ENCODE measurements at places on chromosomes 3 and 15.

- DNase-seq = no peak
Observed at GRCh38 chr3:135017003-135017893, 222.2 kb downstream of the EPHB1 start.

GRCh38 chr15:100394736-100395440, 53.1 kb upstream of the ADAMTS17 start:
- no peak for DNase-seq

- no peak for DNase-seq
Observed at GRCh38 chr15:96728591-96728990, 398.1 kb downstream of the NR2F2 start.

- no peak for DNase-seq
Observed at GRCh38 chr3:141150081-141150830, 81.4 kb upstream of the PXYLP1 start.

- DNase-seq = no peak
Observed at GRCh38 chr3:149115114-149115513, 14.3 kb upstream of the HPS3 start.

GRCh38 chr3:29312395-29312794, 31.5 kb downstream of the RBMS3 start:
- no peak for DNase-seq

DNA sequence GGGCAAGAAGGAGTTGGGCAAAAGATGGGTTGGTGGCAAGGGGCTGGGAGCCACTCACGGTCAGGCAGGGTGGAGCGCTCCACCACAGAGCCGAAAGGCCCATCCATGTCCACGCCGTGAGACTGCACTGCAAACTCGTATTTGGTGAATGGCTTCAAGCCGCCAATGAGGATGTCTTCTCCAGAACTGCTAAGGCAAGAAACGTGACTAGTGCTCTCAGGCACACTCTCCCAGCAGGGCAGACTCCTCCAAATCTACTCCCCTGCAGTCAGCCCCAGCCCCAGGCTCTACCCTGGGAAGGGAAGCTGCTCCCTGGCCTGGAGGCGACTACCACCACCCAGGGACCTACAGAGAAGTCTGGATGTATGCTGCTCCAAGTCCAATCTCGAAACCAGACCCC, 11.4 kb upstream of the IGDCC3 start:
- DNase-seq = no peak

DNA sequence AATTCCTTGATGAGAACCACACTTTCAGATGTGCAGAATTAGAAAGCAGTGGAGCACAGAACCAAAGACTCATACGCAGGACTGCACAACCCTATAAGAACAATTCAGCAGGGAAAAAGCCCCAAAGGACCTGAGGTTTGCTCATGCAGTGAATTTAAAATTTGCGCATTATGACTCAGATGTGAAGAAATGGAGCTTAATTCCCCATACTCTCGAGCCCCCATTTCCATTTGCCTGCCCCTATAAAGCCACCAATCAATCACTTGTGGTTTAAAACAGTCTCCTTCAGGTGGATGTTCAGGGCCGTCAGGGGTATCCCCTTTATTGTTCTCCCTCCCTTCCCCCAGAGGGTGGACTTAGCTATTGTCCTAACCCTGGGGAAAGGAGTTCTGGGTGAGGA, 221.2 kb downstream of the IGSF11 start:
- no peak for DNase-seq

DNA sequence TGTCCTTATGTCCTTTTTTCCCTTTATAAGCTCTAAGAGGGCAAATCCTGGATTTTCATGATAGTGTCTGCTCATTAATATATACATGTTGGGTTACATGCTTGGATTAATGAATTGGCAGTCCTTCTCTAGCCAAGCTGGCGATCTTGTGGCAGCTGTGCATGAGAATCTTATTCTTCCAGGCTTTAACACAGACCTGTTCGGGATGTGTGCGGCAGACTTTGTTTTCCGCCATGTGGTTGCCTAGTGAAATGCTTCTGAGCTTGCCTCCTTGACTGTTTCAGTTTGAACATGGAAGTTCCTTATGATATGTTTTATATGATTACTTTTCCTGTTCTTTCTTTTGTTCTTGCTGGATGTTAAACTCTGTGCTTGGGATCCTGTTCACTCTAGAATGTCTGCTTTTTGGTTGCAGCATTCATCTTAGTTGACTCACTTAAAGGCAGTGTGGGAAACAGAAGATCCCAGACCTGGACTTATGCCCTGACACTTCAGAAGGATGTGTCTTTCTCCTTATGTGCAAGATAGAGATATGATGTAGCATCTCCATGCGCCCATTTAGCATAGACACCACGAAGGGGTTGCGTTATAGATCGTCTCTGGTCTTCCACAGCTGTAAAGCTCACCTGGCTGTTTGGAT, 7.2 kb downstream of the CHCHD6 start:
- DNase-seq = peak; percentile 5

DNA sequence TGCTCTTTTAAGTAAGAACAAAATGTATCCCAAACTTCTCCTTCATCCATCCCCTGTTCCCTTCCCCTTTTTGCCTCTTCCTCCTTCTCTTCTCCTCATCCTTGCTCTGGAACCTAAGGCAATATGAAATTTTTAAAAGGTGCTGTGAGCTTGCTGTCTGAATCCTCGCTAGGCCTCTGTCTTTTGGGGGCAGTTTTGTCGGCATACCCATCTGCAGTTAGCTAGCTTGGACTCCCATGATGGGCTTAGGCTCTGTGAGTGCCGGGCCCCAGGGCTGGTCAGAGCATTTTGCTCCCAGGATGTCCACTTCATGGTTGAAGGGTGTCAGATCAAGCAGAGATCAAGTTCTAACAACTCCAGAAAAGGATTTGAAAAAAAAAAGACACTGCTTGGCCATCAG, 18.6 kb downstream of the ZIC1 start:
- DNase-seq = no peak

GRCh38 chr15:87144775-87145174, 1065.1 kb downstream of the AGBL1 start:
- no peak for DNase-seq

- no peak for DNase-seq
Observed at GRCh38 chr3:140974900-140975299, 33.3 kb downstream of the SLC25A36 start.

DNA sequence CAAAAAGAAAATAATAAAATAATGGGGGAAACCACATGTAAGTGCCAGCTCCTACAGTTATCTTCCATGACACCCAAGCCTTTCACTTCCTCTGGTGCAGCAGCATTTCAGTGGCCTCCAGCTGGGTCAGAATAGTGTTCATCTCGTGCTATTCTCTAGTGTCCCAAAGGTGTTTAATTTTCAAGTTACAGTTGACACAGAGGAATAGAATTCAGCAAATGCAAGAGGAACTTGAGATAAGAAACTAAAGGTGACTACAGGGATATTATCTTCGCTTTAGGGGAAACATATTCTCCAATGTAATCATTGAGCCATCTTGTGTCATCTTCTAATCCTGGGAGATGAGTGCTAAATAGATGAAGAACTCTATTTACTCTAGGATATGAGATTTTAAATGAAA, 212.8 kb downstream of the EPHA3 start:
- no peak for DNase-seq

GRCh38 chr3:192364316-192364715, 363.0 kb downstream of the FGF12 start:
- DNase-seq = no peak

GRCh38 chr15:74505837-74506514, 35.0 kb upstream of the ARID3B start:
- DNase-seq = no peak

DNA sequence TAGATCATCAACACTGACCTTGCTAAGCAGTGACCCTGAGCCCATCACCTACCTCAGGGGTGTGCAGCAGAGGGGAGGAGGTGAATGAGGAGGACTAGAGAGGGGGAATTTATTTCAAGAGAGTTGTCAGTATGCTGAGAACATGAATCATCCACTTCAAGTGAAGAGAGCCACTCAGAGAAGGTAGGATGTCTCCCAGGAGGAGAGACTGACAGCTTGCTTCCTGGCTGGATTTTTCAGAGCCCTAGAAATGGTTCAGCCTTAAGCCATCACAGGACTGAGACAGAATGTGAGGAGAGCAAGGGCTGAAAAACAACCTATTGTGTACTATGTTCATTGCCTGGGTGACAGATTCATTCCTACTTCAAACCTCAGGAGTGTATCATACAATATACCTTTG, 34.8 kb downstream of the CCNL1 start:
- no peak for DNase-seq

DNA sequence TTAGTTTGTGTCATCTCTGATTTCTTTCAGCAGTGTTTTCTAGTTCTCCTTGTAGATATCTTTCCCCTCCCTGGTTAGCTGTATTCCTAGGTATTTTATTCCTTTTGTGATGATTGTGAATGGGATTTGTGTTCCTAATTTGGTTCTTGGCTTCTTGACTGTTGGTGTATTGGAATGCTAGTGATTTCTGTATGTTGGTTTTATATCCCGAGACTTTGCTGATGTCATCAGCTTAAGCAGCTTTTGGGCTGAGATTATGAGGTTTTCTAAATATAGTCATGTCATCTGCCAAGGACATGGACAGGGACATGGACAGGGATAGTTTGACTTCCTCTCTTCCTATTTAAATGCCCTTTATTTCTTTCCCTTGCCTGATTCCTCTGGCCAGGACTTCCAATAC, 35.8 kb downstream of the MYO9A start:
- no peak for DNase-seq

GRCh38 chr3:12840591-12841148, 695 bp downstream of the RPL32 start:
- no peak for DNase-seq
